Activated naive CD8-positive, alpha-beta T cell treated with anti-CD3 and anti-CD28 coated beads for 36 hours (primary cell): ENCODE measurements at places on chromosomes 3 and 15. TPM values are rescaled to one million over a fixed set of nuclear protein-coding genes. Genes with fewer than 3 reads are reported as not detected.

Gene SYNM
- 0.12 TPM for total RNA-seq

Gene GCNT3
- total RNA-seq = not detected

Gene NEDD4
- total RNA-seq = 15.4 TPM

Gene WDR93
- total RNA-seq = not detected

Gene CMTM6
- total RNA-seq = 51.5 TPM

Gene CMTM8
- 5.4 TPM for total RNA-seq

Gene DPPA2
- total RNA-seq = not detected

DNA sequence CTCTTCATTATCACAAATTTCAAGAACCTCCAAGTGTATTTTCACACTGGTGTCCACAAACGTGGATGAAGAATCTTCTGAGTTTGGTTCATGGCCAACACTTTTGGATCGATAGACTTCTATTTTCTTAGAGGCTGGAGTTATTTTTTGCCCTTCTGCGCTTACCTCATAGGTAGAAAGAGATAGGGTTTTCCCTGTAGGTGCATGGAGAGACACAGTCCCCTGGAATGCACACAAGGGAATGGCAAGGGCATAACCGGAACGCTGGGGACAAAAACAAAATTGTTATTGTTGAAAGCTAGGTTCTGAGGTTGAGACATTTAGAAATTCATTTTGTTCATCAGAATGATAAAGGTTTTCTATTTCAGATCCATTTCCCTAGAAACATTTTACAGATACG is 13.7 kb upstream of the DHX36 start:
- DNase-seq = no peak

DNA sequence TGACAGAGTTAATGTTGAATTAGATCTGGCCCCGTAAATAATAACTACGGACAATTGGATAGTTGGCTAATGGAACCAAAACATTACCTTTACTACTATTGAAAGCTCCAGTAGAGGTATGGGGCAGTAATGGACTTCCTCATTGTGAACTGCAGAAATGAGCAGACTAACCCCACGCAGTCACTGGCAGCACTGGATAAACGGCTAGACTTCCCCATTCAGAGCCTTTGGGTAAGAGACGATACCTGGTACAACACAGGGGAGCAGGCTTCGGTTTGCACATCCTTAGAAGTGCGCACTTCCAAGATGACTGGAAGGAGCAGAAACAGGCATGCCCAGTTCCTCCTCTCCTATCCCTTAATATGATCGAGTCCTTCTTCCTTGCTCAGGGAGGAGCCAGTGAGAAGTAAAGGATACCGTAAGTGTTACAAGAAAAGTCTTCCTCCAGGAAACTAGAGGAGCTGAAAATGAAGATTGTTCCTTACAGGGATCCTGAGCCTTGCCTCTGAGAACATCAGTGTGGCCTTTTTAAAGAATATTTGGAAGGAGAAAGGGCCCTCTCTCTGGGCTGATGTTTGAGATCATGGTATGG is 100.5 kb upstream of the NECTIN3 start:
- DNase-seq = no peak

- DNase-seq = no peak
These were observed 438 bp downstream of the SHOX2 start for GRCh38 chr3:158105710-158106253.

GRCh38 chr15:38530113-38530512 is 34.5 kb downstream of the RASGRP1 start:
- peak; percentile 41 for DNase-seq

GRCh38 chr3:109923431-109923830 is 586.1 kb upstream of the DPPA4 start:
- DNase-seq = no peak

DNA sequence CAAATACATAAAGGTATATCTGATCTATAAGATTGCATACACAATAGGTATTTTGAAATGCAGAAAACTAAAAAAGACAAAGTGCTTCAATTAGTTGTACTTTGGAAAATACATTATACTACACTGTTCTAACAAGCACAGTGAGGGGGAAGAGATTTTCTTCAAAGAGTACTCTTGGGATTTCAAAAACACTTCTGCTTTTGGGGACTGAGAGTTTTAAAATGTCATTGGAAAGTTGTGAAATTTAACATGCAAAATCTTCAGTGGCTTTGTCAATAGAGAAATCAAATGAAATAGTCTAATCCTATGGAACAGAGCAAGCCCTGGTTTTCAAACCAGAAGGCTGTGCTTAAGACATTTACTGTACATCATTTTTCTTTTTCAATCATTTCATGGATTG is 322.2 kb upstream of the SEMA6D start:
- DNase-seq = no peak

DNA sequence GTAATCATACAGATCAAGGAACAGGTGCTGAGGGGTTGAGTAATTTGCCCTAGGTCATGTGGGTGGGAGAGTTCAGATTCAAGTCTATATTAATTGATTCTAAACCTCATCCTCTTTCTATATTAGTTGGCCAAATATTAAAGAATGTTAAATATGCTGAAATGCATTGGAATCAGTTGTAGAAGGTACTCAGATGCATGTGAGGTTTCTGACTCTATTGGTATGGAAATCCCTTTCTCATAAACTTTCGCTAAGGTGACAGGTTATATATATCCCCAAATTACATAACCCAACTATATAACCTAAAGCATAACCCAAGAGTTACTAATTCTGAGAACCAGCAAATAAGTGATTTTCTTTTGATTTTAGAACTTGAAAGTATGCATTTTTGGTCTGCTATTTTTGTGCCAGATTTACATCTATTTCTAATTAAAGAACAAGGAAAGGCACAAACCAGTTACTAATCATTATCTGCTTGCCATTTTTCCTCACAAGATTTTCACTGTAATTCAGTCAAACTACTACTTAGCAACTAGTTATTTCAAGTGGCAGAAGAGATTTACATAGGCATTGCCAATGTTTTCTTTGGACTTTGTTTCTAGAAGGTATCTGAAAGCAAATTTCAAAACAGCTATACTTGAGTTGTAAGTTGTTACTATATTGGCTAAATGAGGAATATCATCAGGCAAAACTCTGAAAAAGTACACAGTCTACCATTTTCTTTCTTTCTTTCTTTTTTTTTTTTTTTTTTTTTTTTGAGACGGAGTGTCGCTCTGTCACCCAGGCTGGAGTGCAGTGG is 201.3 kb downstream of the RBMS3 start:
- no peak for DNase-seq

- no peak for DNase-seq
These were observed 41.3 kb upstream of the ZBED2 start for GRCh38 chr3:111636366-111636885.

- no peak for DNase-seq
These were observed 56.6 kb downstream of the P3H2 start for GRCh38 chr3:190064112-190064511.

GRCh38 chr3:113113361-113113760 is 98.0 kb upstream of the BOC start:
- no peak for DNase-seq

GRCh38 chr15:39094116-39094515 is 486.8 kb upstream of the THBS1 start:
- no peak for DNase-seq

DNA sequence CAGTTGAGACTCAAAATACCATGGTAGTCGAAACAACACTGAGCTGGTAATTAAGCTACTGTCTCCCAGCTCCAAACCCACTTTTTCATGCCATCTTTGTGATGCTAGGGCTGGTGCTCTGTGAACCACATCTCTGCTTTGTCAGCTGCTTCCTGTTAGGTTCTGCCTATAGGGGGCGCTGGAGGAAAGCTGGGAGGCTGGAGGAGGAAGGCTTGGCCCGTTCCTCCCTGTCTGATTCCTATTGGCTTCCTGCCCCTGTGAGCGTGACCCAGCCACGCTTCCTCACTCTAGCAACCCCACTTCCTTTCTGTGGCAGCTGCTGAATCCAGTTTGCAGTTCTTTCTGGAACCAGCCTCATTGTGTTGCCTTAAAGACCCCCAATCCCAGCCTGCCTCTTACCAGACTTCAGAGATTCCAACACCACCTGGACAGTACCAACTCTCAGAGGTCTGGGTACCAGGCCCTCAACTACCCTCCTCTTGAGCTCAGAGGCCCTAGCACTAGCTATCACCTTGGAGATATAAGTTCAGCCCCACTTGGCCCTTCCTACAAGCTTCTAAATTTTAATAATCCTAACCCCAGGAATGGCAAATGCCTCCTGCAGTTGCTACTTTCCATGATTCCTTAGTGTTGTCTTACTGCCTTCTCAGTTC is 120.9 kb downstream of the ERC2 start:
- peak; percentile 28 for DNase-seq

- DNase-seq = peak; percentile 4
These were observed 6.8 kb upstream of the TBC1D5 start for GRCh38 chr3:17749281-17749680.

DNA sequence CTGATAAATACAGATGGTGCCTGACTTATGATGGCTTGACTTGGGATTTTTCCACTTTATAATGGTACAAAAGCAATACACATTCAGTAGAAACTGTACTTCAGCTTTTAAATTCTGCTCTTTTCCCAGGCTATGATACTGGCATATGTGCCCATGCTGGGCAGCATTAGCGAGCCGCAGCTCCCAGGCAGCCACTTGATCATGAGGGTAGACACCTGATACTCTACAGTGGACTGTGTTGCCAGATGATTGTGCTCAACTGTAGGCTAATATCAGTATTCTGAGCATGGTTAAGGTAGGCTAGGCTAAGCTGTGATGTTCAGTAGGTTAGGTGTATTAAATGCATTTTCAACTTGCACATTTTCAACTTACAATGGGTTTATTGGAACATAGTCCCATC is 17.7 kb upstream of the FEM1B start:
- DNase-seq = no peak

DNA sequence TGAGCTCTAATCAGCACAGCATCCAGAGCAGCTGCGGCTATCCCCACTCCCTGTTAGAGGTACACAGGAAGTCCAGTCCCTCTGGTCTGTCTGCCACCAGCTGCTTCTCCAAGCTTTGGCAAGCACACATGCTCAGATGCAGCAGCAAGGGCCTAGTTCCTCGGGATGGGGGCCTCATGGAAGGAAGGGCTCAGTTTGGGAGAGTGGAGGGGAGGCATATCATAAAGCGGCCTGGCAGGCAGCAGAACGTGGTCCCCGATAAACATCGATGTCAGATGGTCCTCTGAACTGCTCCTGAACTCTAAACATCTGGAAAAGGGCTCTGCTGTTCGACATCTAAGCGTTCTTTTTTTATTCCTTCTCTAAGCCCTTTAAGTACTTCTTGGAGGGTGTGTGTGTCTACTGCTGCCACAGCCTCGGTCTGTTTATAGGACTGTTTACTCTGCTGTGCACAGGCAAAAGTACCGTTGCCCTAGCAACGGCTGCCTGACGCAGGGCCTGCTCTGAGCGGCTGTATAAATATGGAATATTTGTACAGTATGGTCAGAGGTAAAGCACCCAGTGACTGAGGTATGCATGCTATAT is 74.6 kb downstream of the PRICKLE2 start:
- no peak for DNase-seq

- DNase-seq = no peak
These were observed 7.2 kb upstream of the FAM174B start for GRCh38 chr15:92662762-92663161.

GRCh38 chr3:54014067-54014466 is 108.3 kb upstream of the CACNA2D3 start:
- no peak for DNase-seq

DNA sequence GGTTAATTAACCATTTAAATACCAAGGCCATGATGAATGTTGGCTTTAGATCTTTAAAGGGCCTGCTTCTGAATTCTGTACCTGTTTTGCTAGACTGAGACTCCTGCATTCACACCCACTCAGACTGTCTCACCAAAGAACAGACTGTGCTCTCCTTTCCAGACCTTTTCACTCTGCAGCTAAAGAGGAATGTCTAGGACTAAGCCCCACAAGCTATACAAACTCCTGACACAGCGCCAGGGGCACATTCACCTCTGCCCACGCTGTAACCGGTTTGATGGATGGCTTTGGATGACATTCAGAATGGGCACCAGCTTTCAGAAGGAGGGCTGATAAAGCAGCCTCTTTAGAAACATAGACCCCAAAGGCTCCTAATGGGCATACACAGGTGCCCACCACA is 200.1 kb downstream of the KCNMB2 start:
- no peak for DNase-seq
